ENCODE measurements at places on chromosomes 13 and 19.
A peak's percentile ranks its signal among the peaks of the same experiment; 100 is the strongest.

DNA sequence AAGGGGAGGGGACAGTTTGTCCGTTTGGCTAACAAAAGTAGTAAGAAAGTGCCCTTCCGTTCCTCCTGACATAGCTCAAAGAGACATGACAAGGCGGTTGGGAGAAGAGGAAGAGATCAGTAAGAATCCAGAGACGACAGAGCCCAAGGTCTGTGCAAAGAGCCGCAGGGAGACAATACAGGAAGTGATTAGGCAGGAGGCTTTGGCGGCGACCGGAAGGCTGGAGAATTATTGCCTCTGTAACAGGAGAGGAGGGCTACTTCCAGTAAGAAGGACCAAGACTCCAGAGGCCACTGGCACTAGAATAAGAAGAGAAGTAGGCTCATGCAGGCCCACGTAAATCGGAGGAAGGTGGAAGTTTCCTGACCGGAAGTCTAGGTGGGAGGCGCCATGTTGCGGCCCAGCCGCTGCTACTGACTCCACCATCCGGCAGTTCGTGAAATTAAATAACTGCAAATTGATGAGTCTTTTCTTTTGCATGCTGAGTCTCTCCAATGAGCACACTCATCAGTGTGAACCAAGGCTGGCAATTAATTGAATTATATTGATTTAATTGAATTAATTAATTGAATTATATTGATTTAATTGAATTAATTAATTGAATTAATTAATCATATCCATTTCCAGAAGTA lies 9.9 kb downstream of the RFX2 start:
- no peak for DNase-seq

- no peak for DNase-seq
Measured at GRCh38 chr19:51321799-51322198, 10.4 kb downstream of the IGLON5 start.

- DNase-seq = no peak
Measured at GRCh38 chr19:7260161-7260560, 34.1 kb downstream of the INSR start.

DNA sequence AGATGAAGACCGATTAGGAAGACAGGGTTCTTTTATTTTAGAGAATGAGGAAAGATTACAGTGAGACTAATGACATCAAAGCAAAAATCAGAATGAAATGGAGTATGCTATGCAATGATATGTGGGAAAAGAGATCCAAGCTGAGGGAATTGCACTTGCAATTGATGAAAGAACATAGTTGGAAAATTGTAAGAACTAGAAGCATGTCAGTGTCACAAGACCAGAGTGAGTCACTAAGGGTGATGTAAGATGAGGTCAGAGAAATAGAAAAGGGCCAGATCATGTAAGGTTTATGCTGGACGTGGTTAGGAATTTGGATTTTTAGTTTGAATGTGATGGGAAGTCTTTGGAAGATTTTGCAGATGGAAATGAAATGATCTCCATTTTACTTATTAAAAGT lies 1937.3 kb downstream of the OLFM4 start:
- DNase-seq = no peak

- DNase-seq = no peak
Measured at GRCh38 chr13:26971990-26972887, 199.4 kb downstream of the USP12 start.

DNA sequence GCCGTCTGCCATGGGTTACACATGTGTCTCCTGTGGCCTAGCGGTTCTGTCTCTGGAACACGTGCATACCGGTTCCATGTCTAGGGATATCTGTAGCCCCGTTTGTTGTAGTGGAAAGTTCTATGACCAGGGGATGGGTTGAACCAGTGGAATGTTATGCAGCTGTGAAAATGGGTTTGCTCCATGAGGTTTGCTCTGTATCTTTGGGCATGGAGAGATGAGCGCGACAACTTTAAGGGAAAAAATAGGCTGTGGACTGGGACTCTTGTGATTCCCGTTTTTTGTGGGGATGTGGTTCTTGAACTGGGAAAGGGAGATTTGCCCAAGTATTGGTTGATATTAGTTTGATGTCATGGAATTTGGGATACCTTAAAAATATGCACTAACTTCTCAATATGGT lies 120.4 kb downstream of the KDM4B start:
- DNase-seq = no peak

DNA sequence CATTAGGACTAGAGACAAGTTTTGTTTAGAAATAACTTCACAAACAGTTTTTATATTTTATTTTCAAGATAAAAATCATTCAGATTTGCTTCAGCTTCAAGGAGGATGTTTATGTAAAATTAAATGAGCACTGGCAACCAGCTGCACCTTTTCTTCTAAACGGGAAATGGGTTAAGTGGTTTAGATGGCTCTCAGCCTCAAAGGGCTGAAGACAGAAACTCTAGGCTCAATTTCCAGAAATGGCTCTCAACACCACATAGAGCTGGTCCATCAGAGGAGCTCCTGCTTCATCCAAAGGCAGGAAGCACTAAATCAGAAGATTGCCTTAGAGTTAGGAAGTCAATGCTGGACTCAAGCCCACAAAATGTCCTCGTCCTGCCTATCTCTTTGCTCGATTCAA lies 74.7 kb downstream of the ZNF429 start:
- DNase-seq = no peak

GRCh38 chr13:35856084-35856483 lies 275.1 kb downstream of the DCLK1 start:
- DNase-seq = no peak

- no peak for DNase-seq
Measured at GRCh38 chr13:63048653-63049052, 1633.0 kb upstream of the PCDH20 start.

GRCh38 chr13:99871249-99871898 lies 100.2 kb downstream of the ZIC5 start:
- peak; percentile 18 for DNase-seq

DNA sequence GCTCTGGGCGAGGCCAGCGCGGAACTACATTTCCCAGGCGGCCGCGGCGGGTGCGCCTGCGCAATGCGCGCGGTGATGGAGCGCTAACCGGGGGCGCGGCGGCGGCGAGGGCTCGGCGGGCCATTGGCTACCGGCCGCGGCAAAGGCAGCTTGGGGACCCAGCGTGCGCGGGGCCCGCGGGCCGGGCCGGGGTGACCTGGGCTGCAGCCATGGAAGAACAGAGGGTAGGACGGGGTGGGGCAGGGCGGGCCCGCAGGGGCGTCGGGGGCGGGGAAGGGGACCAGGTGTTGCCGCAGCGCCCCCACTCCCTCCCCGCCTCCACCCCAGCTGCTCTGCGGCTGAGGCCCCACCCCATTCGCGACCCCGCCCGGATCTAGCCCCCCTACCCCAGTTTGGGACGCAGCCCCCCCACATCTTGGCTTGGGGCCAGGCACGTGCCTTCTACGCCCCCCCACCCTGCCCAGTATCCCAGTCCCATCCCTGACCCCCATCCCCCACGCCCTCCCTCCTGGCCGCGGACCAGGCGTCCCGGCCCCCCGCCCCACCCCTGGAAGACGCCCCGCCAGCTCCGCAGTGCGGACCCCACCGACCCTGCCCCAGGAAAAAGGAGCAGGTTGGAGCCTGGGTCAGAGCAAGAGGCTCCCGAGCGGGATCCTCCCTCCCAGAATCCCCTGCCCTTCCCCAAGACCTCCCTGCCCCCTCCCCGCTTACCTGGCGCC lies at the start of gene FSD1:
Gene FSD1, plus strand, starts transcription at position 61 of the 719 bp plus-strand sequence. Its CDS starts 149 bp downstream, at position 210.
- DNase-seq = peak; percentile 57

DNA sequence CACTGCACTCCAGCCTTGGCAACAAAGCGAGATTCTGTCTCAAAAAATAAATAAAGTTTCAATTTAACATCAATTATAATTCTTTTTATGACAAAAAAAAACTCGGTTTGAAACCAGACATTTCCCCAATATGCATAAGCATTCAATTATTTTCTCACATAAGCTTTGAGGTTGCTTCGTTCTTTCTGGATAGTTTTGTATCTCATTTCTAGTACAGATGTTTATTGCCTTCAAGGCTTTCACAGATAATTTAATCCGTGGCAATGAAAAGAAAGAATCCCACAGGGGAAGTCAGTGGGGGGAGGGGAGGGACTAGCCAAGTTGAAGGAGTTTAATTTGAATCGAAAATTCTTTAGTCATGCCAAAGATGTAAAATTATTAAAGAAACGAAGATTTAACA lies 29.6 kb upstream of the TSC22D1 start:
- no peak for DNase-seq

DNA sequence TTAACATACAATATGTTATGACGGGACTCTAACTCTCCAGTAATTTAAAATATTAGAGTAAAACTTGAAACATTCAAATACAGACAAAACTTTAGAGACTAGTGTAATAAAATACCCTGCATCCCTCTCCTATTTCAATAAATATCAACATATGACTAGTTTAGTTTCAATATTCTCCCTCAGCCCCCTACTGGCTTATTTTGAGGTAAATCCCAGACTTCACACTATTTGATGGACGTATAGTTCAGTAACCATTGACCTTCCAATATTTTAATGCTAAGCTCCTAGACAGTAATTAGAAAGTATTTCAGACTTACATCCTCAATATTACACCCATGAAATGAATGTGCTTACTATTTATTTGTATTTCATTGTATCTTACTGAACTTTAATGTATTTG lies 180.7 kb upstream of the STARD13 start:
- DNase-seq = no peak

DNA sequence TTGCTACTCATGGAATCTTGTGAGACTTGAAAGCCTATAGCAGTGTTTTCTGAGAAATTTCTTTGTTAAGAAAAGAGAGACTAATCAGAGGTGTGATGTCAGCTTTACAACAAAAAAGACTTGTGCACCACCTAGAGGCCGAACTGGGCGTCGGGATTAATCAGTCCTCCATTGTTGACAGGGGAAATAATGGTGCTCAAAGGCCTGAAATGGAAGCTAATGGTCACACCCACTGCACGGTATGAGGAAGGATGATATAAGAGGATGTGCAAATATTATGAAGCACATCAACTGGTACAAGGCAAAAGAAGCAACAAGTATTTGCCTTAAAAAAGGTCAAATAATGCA lies 480.2 kb upstream of the MIR17HG start:
- DNase-seq = peak; percentile 24

- DNase-seq = no peak
Measured at GRCh38 chr13:101300531-101300930, 115.8 kb downstream of the NALCN start.

DNA sequence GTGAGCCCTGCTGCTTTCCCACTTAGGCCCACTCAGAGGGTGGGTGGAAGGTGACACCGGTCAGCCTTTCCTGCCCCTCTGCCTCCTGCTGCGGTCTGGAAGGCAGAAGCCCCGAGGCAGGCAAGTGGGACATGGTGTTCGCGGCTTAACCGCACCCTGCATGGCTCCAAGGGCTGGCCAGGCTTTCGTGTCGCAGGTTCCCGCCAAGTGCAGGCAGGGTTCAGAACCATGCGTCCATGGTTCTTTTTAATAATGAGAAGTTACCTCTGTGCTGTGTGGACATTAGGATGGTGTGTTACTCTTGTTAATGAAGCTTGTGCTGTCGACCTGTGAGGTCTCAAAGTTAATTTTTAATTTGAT lies 986 bp downstream of the DGKH start:
- DNase-seq = no peak

DNA sequence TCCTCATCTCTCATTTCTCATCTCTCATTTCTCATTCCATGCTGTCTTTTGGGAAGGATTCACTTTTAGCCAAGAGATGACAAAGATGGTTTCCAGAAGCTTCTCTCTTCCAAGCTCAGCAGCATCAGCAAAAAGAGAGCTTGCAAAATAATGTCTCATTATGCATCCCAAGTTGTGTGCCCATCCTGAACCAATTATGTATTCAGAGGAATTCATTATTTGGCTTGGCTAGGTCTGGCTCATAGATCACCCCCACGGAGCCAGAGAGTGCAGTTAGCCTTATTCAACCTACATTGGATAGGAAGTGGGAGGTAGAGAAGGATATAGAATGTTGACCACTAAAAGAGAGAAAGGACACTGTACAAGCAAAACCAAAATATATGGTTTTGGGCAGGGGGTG lies 5.4 kb upstream of the OLFM2 start:
- no peak for DNase-seq

- DNase-seq = no peak
Measured at GRCh38 chr13:36298535-36299068, 988 bp upstream of the CCDC169 start.

GRCh38 chr13:50006426-50007135 lies 8.7 kb upstream of the KCNRG start:
- DNase-seq = no peak

DNA sequence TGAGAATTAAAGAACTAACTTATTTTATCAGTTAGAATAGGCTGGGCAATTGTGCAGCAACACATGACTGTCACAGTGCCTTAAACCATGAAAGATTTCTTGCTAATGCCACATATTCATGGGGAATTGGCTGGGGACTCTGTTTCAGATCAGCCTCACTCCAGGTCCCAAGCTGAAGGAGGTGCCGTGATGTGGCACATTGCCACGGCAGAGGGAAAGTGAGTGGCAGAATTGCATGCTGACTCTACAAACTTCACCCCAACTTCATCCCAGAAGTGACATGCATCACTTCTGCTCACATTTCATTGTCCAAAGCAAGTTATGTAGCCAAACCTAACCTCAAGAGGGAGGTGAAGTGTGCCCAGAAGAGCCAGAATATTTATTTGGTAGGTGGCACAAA lies 37.8 kb downstream of the OLFM4 start:
- no peak for DNase-seq

DNA sequence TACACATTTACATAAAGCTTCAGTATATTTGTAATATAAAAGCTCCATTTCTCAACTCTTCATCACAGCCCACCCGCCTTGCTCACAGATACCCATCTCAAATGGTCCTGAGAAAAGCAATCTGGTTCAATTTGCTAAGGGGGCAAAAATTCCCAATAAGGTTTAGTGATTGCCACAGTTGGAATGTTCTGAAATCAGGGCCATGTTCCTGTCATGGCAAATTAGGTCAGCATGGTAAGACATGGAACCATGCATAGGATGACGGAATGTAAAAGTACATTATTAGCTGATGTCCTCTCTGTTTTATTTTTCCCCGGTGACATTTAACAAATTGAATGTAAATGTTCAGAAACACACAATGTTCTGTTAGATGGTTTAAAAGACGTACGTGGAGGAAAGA lies 274.3 kb downstream of the MZT1 start:
- DNase-seq = no peak

DNA sequence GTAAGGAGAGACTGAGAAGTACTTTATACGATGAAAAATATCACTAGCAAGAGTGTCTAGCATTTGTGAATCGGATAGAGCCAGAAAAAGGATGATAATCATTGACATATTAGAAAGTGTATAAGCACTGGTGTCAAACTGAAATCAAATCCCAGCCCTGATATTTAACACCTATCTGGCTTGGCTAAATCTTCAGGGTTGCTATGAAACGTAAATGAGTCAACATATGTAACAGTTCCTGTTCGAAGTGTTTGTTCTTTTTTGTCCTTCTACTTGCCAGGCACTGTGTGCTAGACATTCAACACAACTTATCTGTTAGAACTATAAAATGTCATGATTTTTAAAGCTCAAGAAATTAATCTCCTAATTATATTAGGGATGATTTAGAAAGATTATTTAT lies 40.8 kb downstream of the SERPINE3 start:
- no peak for DNase-seq

- DNase-seq = no peak
Measured at GRCh38 chr13:45881353-45881752, 29.8 kb upstream of the SIAH3 start.
